Activated CD4-positive, alpha-beta T cell treated with anti-CD3 and anti-CD28 coated beads, Interleukin-2, amount 10 ng/mL, durations not matched to agents 24 days and 14 days (primary cell): ENCODE measurements at places on chromosomes 5 and 9. TPM values are rescaled to one million over a fixed set of nuclear protein-coding genes. Genes with fewer than 3 reads are reported as not detected.

DNA sequence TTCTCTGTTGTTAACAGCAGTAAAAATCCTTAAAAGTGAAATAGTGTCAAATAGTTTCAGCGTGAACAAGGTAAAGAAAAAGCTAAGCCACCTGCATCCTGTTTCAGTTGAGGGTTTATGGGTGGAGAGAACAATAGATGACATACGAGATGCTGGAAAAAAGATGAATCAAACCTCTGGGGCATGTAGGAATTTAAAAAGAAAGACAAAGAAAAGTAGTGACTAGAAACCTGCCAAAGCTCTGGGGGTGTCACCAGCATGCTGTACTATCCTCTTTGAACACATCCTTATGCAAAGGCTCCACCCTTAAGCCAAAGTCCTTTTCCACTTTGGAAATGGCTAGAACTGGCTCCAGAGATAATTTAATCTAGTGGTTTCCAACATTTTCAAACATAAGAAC, 22.2 kb downstream of the SCAI start:
- no peak for DNase-seq

DNA sequence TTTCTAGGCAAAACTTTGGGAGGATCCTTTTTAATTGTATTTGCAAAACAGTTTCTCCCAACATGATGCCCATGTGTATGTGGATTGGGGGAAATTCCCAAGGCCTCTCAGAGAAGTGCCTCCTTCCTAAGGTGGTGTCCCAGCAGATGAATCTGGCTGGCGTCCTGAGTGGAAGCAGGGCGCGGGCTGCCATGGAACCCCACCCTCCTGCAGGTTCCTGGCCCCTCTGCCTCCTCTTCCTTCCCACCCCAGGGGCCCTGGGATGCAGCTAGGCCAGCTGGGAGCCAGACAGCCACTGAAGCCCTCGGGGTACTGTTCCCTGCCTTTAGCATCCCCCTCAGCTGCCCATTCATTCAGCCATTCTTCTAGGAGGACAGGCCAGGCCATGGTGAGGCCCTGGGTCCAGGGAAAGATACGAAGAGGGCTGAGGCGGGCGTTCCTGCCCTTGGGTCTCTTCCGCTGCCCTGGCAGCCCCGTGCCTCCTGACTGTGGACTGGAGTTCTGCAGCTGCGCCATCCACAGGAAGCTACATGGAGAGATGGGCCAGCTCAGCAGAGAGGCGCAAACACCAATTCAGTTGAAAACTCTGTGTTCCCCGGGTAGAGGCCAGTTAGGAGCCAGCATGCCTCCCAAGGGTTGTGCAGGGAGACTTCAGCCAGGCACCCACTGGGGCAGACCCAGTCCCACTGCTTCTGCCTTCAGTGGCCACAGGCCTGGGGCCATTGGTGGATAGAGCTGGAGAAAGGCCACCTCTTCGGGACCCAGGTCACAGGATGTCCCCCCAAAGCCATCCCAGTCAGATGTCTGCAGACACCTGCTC, 36.5 kb downstream of the ADAMTS2 start:
- no peak for DNase-seq

DNA sequence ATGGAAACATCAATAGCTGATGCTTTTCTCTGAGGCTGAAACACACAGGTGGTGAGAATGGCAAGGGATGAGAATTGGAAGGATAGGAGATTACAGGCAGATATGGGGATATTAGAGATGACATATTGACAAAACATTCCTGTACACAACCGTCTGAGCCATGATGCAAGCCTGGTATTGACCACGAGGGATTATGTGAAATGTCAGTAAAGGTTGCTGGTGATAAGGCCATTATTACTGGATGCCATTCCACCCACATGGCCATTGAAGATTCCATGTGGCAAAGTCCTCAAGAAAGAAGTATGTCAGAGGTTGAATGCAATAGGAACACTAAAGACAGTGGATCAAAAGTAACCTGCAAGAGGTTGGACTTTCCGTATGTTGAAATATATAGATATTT, 15.7 kb downstream of the GRAMD2B start:
- DNase-seq: no peak

- no peak for DNase-seq
Observed at GRCh38 chr5:30594331-30594730, 599.2 kb upstream of the CDH6 start.

DNA sequence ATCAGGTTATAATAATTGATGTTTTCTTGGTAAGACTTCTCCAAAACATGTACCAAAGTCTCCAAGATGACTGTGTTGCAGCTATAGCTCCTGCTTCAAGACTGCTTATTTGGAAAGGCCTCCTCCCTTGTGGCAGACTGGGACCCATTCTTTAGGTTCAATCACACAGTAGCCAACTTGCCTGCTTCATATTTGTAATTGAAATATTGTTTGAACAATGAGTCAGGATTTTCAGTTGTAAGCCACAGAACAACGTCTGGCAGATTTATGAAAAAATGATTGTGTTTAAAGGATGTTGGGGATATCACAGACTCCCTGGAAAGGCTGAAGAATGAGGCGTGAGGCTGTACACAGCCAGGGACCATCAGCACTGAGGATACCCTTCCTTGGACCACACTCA, 458.9 kb downstream of the MED10 start:
- no peak for DNase-seq

- DNase-seq: no peak
Observed at GRCh38 chr5:138701678-138702077, 51.5 kb upstream of the CTNNA1 start.

DNA sequence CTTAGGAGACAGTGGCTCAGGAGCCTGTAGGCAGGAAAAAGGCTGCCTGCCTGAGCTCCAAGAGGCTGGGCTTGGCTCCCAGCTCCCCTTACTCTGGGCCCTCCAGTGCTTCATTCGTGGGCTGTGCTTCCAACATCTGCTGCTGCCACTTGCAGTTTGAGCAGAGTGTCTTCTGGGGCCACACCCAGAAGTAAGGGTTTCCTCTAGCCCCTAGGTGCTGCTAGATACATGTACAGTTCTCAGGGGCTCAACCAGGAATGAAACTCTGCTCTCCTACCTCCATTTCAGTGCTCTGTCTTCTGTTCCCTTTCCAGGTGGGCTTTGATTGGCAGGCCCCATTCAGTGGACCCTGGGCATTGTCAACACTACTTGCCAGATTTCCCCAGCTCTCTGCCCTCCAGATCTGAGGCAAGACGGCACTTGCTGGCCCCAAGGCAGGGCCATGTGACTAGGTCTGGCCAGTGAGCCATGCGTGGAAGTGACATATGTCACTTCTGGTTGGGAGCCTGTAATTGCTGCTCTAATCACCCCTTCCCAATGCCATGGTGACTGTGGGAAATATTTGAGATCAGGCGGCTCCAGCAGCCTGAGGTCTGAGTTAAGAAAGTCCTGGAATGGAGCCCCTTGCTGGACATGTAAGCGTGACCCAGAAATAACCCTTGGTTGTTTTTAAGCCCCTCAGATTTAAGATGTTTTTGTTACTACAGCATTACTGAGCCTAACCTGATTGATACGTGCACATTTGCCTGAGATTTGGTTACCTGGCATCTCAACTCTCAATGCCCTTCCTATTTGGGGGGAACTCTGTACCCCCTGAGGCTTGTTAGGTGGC, 9.4 kb upstream of the BOD1 start:
- DNase-seq: no peak

DNA sequence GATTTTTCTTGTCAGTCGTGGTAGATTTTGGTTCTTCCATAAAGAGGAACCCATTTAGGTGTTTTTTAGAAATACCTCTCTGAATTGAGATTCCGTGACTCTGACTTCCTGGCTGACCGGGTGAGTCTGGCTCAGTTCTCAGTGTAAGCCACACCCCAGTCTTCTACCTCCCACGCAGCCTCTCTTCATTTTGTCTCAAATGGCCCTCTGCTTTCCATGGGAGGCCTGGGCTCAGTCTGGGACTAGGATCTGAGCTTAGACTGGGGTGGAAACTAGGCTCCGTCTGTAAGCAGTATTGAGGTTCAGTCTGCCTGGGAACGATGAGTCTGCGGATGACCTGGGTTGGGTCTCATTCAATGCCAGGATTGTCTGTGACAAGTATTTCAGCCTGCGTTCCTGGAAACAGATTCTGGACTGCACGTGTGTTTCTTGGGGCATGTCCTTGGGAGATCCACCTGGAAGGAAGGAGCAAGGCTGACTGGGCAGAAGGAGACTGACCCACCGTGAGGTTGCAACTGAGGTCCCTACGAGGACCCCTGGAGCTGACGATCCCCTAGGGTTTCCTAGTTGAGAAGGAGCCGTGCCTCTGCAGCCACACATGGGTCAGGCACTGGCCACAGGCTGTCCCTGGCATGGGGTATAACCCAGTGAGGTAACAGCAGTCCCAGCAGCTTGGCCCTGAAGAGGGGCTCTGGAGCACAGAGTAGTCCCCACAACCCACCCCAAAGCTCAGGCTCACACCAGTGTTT, 12.4 kb upstream of the CRB2 start:
- DNase-seq: no peak

DNA sequence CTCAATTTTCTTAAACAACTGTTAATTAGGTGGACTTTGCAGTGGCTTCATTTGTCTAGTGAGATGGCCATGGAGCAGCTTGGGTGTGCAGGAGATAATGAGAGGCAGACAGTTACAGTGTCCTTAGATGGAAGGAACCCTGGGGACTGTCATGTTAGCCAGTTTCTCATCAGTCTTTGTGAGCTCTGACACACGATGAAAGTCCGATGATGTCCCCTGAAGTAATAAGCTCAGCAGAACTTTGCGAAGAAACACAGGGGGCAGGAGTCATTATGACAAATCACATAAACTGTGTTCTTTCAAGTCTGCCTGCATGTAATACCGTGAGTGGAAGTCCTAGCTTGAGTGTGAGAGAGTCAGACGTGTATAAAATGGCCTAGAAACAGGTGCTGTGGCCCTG, 201.8 kb downstream of the DRD1 start:
- DNase-seq: no peak

- DNase-seq: peak; percentile 51
Observed at GRCh38 chr5:1661311-1661710, 137.6 kb upstream of the LPCAT1 start.

- DNase-seq: peak; percentile 19
Observed at GRCh38 chr5:67695369-67695768, 498.8 kb upstream of the CD180 start.

GRCh38 chr5:108515517-108516105, 133.7 kb upstream of the FBXL17 start:
- DNase-seq: no peak

GRCh38 chr9:97517331-97518089, 16.0 kb downstream of the TMOD1 start:
- DNase-seq: no peak

DNA sequence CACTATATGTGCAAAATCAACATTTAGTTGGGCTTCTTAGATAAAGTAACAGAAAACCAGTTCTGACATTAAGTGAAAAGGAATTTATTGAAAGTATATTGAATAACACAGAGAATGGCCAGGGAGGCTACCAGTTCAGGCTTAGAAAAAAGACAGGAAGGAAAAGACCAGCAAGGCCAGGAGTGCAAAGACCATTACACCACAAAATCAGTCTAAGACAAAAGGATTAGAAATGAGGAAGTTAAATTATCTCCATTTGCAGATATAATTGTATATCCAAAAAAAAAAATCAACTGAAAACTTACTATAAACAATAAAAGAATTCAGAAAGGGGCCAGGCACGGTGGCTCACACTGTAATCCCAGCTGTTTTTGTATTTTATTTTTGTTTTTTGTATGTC, 4.8 kb upstream of the TEX10 start:
- no peak for DNase-seq

DNA sequence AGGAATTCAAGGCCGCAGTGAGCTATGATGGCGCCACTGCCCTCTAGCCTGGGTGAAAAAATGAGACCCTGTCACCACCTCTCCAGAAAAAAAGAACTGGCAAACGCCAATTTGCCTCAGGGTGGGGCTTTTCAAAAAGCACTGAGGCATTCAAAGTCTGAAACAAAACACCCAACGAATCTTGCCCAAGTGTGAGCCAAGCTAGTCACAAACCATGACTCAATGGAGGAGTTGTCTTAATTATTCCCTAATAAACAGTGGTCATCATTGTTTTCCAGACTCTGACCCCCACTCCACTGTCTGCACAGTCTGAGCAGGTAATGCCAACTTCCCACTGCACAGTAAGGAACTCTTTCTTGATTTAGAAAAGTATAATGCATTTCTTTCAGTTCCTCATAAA, 16.8 kb downstream of the FRMD3 start:
- DNase-seq: no peak

Gene SPATA9
- not detected in 2 replicates for total RNA-seq

Gene PCDHGA11
- 0.23 and 0.31 TPM in 2 replicates for total RNA-seq

Gene PTGER4
- total RNA-seq: 49.1 and 53.0 TPM in 2 replicates

Gene ABO
- total RNA-seq: 0.36 and 0.58 TPM in 2 replicates

Gene LHX6
- total RNA-seq: not detected in 2 replicates

Gene TAF1L
- total RNA-seq: 0.05 TPM in 1 of 2 replicates, not detected in the other

Gene FOXD4L6
- total RNA-seq: not detected in 2 replicates

Gene GARIN3
- total RNA-seq: 0.19 and 0.36 TPM in 2 replicates

Gene MAMDC2
- not detected in 2 replicates for total RNA-seq

Gene IL9
- 0.75 TPM in 1 of 2 replicates, not detected in the other for total RNA-seq
